ENCODE measurements at places on chromosomes 5 and 9. TPM values are rescaled to one million over a fixed set of nuclear protein-coding genes. Genes with fewer than 3 reads are reported as not detected.

DNA sequence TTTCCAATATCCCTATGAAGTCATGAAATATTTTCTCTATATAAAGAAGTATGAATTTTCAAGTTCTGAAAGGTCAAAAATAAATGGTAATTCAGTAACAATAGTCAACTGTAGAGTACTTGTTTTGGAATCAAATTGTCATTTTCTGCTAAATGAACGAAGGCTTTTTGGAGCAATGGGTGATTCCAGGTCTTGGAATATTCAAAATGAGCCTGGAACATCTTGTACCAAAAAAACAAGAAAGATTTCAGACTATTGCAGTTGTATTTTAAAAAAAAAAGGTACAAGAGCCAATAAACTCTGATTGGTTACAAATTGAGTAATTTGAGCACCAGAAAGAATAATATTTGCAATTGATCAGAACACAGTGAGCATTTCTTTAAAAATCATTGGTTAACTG is 730.1 kb downstream of the DTWD2 start:
- no peak for DNase-seq

Gene GPX8
- total RNA-seq = not detected

GRCh38 chr5:89015409-89015808 is 132.4 kb upstream of the MEF2C start:
- no peak for DNase-seq

- DNase-seq = no peak
Measured at GRCh38 chr5:90440644-90441043, 31.1 kb upstream of the CETN3 start.

Gene ENTPD2
- total RNA-seq = 0.34 TPM

- no peak for DNase-seq
Measured at GRCh38 chr9:130839132-130840111, 4.4 kb downstream of the ABL1 start.

- DNase-seq = no peak
Measured at GRCh38 chr5:127446626-127447025, 70.8 kb upstream of the PRRC1 start.

Gene CACNA1B
- not detected for total RNA-seq

- no peak for DNase-seq
Measured at GRCh38 chr5:67983251-67984110, 232.1 kb upstream of the PIK3R1 start.

Gene IL13
- 1.4 TPM for total RNA-seq

DNA sequence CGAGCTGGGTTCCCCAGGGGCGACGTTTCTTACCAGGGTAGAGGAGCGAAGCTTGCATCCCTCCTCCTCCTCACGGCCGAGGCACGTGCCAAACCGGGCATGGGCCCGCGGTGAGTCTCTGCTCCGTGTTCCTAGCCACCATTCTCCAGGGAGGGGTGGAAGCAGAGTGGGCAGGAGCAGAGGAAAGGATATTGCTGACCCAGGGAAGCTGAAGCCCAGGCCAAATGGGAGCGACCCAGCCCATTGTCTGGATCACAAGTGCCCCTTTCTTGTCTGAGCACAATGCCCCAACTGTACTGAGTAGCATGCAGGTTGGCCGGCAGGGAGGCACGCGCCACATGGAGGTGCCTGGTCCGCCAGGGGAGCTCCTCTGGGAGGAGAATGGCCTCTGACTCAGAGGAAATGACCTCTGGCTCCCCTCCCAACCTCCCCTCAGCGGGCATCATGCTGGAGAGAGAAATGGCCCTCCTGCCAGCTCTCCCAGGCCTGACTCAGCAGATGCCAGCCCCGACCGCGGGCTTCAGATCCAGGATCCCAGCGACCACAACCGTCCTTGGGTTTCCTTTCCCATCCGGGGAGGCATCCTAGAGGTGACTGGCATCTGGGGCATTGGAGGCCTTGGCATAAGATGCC is 1.1 kb downstream of the PRR7 start:
- DNase-seq = no peak

DNA sequence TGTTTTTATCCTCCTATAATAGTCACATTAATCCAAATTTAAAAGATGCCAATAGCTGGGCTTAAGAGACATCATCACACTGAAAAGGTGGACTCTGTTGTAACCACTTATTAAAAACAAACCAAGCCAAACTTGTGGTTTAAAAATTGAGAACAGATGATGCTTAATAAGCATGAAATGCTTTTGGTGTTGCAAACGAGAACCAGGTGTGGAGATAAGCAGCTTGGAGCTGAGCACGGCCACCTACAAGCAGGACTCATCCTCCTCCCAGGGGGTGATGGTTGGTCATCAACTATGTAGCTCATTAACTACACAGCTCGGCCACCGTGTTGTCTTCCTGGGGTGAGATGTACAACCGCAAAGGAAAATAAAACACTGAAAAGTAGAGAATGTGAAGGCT is 154.4 kb downstream of the NPR3 start:
- DNase-seq = no peak

DNA sequence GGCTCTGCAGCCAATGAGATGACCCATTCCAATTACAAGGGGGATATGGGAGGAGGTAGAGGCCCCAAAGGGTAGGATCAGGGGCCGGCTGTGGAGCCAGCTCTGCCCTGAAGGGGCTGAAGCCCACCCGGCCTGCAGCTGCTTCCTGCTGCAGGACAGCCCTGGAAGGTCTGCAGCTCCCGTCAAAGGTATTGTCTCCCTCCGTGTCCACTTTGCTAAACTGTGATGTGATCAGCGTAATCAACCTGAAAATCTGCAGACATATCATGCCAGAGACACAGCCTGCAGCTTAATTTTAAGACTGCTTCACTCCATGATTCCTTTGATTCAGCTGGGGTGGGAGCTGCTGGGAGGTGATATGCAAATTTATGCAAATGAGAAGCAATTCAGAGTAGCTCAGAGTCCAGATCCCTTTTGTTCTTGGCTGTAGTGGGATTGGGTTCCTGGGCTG is 90.7 kb downstream of the GADD45G start:
- DNase-seq = no peak

GRCh38 chr5:142613271-142613671 is 72.6 kb downstream of the FGF1 start:
- no peak for DNase-seq

Gene FOXD4
- total RNA-seq = 0.52 TPM

Gene CA9
- total RNA-seq = 0.50 TPM

- no peak for DNase-seq
Measured at GRCh38 chr5:86977190-86977589, 290.5 kb upstream of the RASA1 start.

DNA sequence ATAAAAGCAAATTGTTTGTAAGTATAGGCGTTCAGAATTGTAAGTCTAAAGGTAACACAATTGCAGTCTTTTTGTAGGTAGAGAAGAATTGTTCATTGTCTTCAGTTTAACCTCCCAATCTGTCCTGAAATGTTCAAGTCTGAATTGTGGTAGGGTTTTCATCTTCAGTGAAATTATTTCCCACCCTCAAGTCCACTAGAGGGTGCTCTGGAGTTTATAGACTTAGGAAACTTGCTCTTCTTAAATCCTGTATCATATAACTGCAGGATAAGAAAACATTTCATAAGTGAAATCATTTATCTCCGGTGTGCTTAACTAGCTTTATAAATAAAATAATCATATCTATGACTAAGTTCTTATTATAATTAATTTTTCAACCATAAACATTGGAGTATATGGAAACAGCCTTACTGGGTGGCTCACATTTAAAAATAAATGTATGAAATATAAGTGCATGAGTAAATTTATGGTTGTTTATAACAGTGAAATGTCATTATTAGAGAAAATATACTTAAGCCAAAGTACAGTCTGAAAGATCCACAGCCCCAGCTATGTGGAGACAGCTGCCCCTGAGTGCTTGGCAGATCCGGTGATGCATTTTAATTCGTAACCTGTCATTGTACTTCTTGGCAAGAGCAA is 182.4 kb upstream of the OTULINL start:
- peak; percentile 62 for DNase-seq

All from activated CD8-positive, alpha-beta T cell treated with anti-CD3 and anti-CD28 coated beads, Interleukin-2, amount 10 ng/mL, durations not matched to agents 7 days and 5 days (primary cell).